Regular cardiac myocyte (primary cell): ENCODE measurements at places on chromosomes 16 and 17. TPM values are rescaled to one million over a fixed set of nuclear protein-coding genes. Genes with fewer than 3 reads are reported as not detected.

KRT15 gene
- 0.56 and 3.5 TPM in 2 replicates for total RNA-seq

RTN4RL1 gene
- total RNA-seq: under 0.01 TPM in 1 of 2 replicates, not detected in the other

IFI35 gene
- 16.7 and 20.6 TPM in 2 replicates for total RNA-seq

RNF227 gene
- 1.7 and 8.5 TPM in 2 replicates for total RNA-seq

CCDC154 gene
- total RNA-seq: 1.4 TPM in 1 of 2 replicates, not detected in the other

MYL4 gene
- 0.77 and 2.8 TPM in 2 replicates for total RNA-seq

ZC3H7A gene
- total RNA-seq: 25.5 and 30.2 TPM in 2 replicates

GPRC5B gene
- 8.6 and 11.6 TPM in 2 replicates for total RNA-seq

ADAM11 gene
- total RNA-seq: 0.19 and 0.28 TPM in 2 replicates
